Activated CD4-positive, alpha-beta T cell treated with anti-CD3 and anti-CD28 coated beads, Interleukin-2, amount 10 ng/mL, durations not matched to agents 7 days and 5 days (primary cell): ENCODE measurements at places on chromosomes 11 and 22.

DNA sequence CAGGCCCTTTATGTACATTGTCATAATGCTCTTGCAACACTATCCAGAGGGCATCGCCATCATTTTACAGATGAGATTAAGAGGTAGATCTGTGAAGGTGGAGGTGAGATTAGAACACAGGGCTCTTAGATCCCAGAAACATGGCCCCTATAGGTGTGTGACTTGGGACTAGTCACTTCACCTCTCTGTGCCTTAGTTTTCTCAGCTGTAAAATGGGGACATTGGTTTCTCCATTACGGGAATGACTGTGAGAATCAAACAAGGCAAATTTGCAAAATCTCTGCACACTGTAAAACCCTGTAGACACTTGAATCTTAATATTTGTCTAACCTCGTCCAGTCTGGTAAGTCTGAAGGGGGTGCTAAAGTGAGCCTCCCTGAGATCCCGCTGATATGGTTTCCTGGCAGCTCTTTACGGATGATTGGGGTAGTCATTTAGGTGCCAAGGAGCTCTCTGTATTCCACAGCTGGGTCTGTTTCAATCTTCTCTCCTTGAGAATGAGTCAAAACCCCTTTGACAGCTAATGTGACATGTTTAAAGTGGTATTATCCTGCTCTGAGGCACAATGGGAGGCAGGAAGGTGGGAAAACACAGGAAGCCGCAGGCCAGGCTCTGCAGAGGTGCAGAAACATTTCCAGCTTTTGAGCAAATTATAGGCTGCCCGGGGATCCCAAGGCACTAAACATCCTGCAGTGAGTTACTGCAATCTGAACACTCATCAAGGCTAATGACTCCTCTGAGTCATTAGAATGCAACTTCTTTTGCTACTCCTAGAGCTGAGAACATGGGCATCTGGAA lies 140.8 kb downstream of the CCDC81 start:
- DNase-seq = no peak

DNA sequence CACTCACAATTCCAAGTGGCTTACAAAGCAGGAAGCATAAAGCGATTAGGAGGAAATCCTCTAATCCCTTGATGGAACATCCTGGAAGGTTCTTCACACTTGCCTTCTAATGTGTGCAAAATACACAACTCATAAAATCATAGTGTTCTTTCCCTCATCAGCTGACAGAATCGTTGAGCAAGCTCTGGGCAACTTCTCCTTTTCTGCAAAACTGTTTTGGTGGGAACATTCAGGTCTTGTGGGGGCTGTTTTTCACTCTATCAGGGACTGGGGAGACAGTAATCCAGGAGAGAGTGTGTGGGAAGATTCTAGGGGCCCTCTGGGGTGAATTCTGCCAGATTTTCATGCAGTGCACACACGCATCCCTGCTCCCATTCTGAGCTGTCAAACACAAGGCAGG lies 53.2 kb downstream of the IRAG1 start:
- no peak for DNase-seq

- DNase-seq = no peak
These were observed 32.3 kb downstream of the OSBPL5 start for GRCh38 chr11:3132831-3133260.

GRCh38 chr11:133991101-133991500 lies 34.3 kb upstream of the IGSF9B start:
- no peak for DNase-seq

DNA sequence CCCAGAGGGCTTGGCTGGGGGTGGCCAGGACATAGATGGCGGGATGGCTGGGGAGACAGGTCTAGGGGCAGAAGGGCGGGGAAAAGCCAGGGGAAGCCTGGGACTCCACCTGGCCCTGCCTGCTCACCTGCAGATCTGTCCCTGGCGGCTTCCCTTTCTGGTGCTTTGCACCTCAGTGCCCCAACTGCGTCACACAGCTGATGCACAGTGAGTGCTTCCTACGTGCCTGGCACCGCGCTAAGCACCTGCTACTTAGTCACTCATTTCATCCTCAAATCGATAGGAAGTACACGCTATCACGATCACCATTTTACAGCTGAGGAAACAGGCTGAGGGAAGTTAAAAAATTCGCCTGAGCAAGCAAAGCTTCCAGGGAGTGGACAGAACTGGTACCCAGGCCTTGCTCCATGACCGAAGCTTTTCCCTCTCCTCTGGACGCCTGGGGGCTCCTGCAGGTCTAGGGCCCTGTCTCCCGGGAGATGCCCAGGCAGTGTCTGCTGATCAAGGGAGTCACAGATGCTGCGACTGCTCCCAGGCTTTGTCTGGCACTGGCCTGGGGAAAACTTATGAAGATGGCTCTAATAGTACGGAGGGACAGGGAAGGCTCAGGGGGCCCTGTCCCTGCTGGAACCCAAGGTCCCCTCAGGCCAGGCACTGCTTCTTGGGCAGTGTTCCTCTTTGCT lies 63.0 kb upstream of the TTLL12 start:
- DNase-seq = no peak

GRCh38 chr11:62732830-62733229 lies 4.5 kb downstream of the TTC9C start:
- no peak for DNase-seq

DNA sequence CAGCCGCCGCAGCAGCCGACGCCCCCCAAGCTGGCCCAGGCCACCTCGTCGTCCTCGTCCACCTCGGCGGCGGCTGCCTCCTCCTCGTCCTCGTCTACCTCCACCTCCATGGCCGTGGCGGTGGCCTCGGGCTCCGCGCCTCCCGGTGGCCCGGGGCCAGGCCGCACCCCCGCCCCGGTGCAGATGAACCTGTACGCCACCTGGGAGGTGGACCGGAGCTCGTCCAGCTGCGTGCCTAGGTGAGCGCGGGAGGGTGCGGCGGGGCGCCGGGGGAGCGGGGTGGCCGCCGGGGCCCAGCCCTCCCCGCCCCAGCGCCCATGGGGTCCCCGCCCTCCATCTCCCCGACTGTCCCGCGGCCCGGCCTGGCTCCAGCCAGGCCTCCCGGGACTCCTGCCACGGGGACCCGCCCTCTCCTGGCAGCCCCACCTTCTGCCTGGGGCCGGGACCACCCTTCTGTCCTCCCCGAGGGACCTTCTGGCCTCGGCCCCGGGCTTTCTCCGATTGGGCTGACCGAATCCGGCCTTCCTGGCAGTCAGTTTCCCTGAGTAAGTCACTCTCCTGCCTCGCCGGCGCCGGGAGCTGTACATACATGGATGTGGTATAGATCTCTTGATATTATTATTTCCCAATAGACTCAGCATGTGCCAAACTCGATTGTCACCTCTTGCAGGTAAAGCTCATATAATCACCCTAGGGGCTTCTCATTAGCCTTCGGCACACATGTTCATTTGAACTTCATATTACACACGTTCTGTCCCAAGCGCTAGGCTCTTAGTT lies 720 bp downstream of the PACS1 start:
- DNase-seq = no peak

- DNase-seq = peak; percentile 36
These were observed 236.1 kb downstream of the TTC28 start for GRCh38 chr22:28443526-28443876.

DNA sequence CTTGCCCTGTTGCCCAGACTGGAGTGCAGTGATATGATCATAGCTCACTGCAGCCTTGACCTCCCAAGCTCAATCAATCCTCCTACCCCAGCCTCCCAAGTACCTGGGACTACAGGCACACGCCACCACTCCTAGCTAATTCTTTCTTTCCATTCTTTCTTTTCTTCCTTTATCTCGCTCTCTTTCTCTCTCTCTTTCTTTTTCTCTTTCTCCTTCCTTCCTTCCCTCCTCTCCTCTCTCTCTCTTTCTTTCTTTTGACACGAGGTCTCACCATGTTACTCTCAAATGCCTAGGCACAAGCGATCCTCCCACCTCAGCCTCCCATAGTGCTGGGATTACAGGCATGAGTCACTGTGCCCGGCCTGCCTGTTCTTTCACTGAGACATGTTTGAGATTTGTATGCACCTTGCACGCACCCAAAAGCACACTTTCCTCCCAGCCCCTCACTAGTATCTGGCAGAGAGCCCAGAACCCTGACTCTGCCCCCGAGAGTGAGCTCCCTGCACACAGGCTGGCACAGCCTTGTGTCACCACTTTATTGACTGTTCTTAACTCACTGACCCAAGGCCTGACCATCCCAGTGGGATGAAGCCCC lies 56.8 kb downstream of the CD6 start:
- DNase-seq = peak; percentile 58

DNA sequence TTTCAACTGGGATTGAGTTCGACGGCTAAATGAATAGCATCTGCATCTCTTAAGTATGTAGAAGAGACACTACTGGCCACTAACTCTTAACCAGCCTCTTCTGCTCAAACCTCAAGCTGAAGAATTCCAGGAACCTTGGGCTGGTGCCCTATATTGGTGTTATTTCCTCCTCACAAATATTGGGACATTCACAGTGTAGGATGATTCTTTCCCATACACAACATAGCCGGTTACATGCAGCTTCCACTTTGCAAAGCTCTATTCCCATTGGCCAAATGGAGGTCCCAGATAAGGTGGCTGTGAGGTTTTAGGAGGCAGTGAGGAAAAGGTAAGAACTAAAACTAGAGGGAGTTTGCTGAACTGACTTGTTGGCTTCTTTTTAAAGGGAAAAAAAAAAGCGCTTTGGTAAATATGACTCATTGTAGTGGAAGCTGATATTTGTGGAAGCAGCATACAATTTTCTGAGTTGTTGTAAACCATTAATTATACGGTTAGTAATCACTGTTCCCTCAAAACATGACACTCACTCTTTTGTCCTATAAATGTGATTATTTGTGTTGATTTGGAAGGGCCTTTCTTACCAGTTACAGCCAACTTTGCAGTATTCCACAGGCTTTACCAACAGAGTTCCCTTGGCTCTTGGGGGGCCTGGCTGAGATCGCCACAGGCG lies 17.6 kb downstream of the C22orf31 start:
- DNase-seq = no peak

DNA sequence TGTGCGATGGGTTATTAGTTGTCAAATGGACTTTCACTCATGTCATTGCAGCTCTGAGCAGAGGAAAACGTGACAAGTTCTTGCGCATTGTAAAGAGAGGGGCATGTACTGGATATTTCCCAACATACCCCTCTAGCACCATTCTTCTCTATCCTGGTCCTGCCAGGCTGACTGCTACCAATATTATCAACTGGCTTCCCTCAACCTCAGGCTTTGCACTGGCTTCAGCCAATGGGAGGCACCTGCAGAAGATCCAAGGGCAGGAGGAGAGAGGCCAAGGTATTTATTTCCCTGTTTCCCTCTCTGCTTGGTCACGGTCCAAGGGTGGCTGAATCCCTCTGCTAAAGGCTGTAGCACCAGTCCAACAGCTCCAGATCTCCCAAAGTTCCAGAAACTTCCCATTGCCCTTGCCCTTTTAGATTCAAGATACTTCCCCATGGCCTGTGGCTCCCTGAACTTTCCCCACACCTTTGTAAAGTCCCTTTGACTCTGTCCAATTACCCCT lies 175.6 kb upstream of the NECTIN1 start:
- DNase-seq = no peak

- DNase-seq = no peak
These were observed 28.7 kb downstream of the PDGFB start for GRCh38 chr22:39216143-39216490.

DNA sequence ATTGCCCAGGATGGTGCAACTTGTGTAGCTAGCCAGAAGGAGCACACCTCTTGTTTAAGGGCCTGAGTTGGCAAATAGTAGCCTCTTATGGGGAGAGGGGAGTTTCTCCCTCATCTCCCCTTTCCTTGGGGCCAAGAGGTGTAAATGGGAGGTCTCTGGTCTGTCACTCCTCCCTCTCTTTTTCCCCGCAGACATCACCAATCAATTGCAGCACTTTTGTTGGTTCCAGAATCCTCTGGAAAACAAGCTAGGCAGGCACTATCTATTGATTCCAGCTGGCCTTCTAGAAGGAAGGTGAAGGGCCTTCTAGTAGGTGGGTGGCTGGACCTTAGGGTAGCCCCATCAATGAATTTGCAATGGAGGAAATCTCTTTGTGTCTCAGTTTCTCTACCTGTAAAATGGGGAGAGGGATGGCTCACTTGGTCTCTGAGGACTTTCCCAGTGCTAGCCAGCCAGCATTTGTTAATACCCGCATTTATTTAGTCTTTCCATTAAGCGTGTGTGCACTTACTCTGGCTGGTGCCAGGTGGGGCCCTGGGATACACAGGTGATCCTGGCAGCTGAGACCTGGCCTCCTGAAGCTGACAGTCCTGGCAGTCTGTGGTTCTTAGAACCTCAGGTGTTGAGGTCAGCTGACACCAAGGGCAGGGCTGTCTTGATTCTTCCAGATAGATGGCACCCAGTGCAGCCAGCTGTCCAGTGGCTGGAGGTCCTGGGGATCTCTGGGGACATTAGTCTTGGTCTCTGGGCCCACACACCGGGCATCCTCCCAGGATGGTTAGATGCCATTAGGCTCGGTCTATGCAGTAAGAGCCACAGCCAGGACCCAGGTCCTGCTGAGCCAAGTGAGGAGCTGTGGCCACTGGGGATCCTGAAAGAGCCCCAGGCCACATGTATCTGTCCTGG lies 51.7 kb downstream of the TSPAN18 start:
- DNase-seq = no peak

- peak; percentile 58 for DNase-seq
These were observed 34.4 kb upstream of the TRIM29 start for GRCh38 chr11:120172054-120172911.

DNA sequence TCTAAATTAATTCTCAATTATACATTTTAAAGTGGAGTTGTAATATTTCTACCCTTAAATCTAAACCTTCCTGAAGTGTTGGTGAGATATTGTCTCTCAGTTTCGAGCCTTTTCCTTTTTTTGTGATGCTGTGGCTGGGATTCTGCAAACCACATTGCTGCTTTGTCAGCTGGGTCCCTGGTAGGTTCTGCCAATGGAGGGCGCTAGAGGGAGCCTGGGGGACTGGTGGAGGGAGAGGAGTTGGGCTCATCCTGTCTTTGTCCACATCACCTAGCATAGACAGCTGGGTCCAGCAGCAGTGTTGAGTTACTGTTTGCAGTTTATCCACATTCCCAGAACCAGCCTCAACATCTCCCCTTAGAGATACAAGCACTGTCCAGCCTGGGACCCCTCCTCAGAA lies 41.0 kb downstream of the TRAF6 start:
- no peak for DNase-seq

GRCh38 chr11:130781931-130782330 lies 134.3 kb downstream of the SNX19 start:
- DNase-seq = no peak

DNA sequence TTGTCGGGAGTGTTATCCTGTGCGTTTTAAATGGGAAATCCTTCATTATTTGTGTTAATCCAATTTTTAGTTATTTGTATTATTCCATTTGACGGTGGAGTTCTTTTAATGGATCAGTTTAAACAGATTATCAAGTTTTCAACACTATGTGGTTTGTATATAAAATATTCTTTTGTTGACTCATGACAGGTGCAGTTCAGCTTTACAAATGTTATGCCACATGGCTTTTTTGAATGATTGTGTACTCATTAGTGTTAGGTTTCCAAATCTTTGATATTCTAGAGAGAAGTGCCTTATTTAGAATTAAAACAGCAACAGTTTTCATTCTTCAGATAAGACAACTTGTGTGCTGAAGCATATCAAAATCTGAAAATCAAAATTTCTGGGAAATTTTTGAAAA lies 2.4 kb downstream of the JAM3 start:
- no peak for DNase-seq
